D341Med (cell line): ENCODE measurements at places on chromosomes 1 and 21.

DNA sequence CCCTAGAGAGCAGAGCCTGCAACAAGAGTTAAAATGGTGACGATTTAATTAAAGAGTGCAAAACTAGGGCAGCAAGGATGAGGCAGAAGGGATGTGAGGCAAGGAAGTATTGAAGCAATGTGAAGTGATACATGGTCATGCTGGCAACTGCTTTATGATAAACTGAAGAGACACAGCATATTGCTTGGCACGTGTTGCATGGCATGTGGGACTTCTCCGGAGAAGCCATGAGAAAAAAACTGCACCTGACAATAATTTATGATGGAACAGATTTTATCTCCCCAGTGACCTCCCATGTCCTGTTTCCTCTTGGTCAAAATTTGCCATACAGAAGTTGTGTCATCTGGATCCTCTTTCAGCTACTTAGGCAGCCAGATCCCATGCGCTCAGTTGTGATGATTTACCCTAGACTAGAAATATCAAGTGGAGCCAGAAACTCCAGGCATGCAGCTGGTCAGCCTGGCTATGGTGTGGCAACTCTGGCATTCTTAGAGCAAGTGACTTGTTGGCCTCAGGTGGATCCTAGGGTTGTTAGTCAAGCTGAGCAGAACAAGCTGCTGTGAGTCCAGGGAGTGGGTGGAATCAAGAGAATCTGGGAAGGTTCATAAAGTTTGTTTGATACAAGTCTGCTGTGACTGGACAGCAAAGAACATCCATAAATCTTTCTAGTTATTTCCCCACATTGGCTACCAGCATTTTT is 611.4 kb upstream of the USP24 start:
- DNase-seq, result no peak

DNA sequence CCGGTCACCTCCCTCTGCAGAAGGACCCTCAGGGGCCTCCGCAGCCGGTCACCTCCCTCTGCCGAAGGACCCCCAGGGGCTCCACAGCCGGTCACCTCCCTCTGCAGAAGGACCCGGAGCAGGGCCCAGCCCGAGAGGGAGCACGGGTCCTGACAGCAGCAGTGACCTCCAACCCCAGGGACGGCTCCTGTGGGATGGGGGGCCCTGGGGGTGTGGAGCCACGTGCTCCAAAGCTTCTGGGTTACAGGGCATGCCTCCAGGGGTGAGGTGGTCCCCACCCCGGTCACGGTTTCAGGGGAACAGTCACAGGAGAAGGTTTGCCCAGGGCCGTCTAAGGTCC is 40.3 kb downstream of the SLC19A1 start:
- no peak for DNase-seq

DNA sequence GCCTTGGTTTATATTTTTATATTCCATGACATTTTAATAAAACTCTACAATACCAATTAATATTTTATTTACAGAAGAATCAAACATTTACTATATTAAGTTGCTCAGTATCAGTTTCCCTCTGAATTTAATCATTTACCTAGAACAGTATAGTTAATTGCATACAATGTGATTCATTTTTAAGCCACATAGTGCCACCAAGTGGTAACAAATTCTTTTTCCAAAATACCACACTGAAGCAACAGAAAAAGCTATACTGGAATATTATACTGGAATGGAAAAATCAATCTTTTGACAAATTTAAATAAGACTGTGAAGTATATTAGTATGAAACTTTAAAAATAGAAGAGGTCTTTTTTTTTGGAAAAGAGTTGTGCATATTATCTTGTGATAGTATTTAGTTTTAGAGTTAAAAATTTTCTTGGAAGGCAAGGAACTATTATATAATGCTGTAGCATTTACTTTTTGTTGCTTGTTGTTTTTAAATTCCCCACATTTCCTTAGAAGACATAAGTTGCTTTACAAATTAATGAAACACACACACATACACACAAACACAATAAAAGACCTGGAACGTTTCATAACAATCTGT is 57.3 kb downstream of the ZNF644 start:
- DNase-seq, result no peak

- peak; percentile 15 for DNase-seq
These were observed 83.6 kb upstream of the LYST start for GRCh38 chr1:235950318-235950717.

DNA sequence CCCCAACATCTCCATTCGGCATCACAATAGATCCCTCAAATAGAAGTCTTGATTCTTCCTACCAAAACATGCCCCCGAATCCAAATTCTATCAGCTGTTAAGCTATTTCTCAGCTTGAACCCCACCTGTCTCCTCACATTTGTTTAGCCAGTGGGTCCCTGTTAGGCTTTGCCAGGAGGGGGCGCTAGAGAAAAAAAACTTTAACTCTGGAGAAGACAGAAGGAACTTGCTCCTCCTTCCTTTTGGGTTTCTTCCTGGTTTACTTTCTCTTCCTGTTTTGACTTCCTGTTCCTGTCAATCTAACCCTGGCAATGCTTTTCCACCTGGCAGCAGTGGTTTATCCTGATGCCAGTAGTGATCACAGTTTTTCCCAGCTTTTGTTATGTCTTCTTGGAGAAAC is 95.6 kb upstream of the KCNK1 start:
- DNase-seq, result peak; percentile 45

- peak; percentile 89 for DNase-seq
These were observed 717 bp downstream of the YBX1 start for GRCh38 chr1:42682739-42683531.

- DNase-seq, result no peak
These were observed 10.2 kb downstream of the AJAP1 start for GRCh38 chr1:4664606-4665005.

- no peak for DNase-seq
These were observed 21.9 kb downstream of the USP48 start for GRCh38 chr1:21761052-21761451.

DNA sequence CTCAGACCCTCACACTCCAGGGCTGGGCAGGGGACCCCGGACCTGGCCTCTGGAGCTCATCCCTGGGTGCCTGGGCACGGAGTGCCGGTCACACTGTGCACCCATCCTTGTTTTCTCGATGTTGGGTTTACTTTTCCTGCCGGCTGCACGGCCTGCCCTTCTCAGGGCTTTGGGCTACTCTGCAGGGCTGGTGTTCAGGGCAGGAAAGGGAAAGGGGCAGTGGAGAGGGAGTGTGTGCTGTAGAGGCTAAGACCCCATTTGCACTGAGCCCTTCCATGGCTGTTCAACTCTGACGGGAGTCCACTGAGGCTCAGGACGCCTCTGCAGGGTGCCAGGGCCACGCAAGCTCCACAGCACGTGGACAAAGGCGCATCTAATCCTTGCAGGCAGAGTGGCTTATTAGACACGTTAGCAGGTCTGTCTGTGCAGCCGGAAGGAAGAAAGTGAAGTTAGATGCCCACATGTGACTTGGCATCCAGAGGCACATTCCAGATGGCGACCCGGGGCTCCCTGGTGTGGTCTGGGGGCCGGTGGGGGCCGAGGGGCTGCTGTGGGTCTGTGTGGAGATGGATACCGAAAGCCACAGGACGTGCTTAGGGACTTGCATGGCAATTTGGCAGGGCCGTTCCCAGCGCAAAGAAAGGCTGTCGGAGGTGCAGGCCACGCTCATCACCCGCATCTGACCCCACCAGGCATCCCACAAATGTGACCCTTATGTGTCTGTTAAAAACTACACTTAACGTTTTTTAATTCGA is 33.6 kb downstream of the COL18A1 start:
- no peak for DNase-seq

DNA sequence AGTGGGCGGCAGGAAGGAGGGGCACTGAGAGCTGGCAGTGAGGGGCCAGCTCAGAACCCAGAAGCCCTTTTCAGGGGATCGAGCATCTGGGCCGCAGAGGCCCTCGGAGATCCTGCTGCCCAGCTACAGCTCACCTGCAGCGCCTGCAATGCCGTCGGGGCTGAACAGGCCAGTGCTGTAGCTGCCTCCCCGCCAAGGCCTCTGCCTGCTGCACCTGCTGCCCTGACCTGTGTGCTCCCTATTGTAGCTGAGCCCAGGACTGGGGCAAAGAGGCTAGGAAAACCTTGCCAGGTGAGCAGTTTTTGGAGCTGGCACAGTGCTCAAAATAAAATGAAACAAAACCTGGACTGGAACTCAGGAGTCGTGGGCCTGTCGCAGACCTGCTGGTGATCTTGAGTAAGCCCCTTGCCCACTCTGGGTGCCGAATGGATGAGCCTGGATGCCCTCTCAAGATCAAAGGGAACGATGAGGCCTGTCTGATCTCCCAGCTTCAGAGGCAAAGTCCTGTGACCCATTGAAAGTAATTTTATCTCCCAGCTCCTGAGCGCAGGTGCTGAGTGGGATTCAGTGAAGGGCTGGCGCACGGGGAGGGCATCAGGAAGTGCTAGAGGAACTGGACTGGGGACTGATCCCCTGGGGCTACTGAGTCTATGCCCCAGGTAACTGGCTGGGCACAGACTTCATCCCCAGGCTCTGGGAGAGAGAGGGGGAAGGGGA is 154.6 kb downstream of the FOXD2 start:
- no peak for DNase-seq

GRCh38 chr1:117664314-117664713 is 58.5 kb downstream of the TENT5C start:
- no peak for DNase-seq

DNA sequence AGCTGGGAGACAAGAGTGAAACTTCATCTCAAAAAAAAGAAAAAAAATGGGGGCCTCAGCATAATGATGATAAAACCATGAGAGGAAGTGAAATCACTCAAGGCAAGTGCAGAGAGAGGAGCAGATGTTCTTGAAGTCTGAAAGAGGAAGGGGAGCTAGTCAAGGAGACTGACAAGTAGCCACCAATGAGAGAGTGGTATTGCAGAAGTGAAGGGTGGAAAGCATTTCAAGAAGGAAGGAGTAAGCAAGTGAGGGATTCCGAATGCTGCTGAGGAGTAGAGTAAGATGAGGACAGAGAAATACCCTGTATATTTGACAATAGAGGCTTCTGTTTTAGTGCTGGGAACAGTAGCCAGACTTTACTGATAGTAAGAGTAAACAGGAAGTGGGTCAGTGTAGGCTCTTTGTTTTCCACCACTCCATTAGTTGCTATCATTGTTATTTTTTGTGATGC is 2.9 kb downstream of the TATDN3 start:
- no peak for DNase-seq

DNA sequence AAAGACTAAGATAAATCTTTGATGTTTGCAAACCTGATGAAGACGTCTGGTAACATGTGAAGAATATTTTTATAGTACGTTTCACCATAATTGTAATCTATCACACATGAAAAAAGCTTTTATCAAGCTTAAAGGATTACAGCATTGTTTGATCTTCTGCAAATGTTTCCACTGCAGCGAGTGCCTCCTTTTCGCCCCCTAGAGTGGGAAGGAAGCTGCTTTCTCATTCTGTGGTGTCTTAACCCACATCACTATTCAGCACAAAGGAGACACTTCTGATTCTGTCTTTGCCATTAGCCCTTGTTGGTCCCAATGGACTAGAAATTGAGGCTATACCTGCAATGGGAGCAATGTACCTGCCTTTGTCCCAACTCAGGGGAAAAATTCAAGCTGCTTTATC is 46.0 kb upstream of the IL12RB2 start:
- peak; percentile 47 for DNase-seq

GRCh38 chr1:47178654-47179016 is 11.2 kb downstream of the PDZK1IP1 start:
- DNase-seq, result no peak

DNA sequence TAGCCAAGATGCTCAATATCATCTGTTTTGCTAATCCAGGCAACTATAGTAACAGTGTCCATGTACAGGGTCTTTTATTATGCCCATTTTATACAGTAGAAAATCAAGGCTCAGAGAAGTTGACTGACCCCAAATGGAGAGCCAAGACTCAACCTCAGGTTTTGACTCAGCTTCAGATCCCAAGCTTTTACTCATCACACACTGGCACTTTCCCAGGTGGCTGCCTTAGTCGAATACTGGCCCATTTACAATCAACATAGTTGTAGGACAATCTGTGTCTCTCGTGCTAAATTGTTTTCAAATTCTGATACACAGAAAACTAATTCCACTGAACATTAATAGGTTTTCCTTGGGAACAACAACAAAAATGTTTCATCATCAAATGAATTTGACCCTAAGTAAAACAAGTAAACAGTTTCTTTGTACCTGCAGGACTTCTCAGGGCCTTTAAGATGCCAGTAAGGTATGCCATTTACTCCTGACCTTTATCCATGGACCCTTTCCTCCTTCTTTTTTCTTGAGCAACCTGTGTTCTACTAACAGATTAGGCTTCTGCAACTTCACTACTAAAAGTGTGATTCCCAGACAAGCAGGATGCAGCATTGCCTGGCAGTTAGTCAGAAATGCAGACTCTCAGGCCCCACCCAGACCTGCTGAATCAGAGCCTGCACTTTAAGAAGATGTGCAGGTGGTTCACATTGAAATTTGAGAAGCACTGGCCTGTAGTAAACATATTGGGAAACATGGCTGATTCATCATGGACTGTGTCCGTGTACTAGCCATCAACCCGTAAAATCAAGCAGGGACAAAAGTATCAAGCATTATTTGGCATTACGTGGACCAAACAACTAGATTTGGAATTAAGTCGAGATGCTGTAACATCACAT is 128.8 kb downstream of the RRAGC start:
- no peak for DNase-seq

DNA sequence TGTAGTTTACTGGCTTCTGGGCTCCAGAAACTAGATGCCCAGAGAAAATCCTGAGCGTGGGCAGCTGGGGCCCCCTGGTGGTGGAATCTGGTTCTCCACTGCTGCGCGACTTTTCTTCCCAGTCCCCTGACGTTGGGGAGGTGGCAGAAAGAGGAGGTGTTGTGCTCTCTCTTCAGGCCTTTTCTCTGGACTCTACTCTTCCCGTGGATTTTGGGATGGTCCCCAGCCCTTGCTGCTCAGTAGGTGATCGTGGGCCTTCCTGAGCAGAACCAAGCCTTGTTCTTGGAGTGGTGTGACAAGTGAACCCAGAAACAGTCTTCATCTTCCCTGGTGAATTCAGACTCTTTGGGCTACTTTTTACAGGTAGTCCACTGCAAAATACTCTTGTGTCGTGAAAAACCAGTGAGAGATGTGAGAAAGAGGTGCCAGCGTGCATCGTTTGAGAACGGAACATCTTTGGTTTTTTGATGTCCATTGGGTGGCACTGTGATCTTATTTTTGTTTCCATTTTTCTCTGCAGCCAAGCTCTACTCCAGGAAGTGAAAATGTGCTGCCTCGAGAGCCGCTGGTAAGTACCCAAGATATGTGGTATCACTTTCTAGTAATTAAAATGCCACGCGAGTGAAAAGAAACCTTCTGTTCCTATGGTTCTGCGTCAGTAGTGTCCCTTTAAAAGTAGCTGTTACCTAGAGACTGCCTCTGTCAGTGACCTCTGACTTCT is 20.2 kb downstream of the PEX14 start:
- DNase-seq, result peak; percentile 84

DNA sequence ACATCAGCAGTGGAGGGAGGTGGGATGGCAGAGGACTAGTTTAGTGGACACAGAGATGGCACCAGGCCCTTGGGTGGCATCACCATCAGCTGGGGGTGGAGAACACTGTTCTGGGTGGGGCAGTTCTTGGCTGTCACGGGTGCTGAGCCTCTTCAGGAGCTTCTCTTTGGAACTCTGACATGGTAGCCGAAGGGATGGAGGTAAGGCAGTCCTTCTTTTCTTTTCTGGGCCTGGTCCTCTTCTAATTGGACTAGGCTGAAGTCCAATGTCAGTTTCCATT is 8.3 kb upstream of the MEF2D start:
- DNase-seq, result no peak

- no peak for DNase-seq
These were observed 26.5 kb upstream of the PIGV start for GRCh38 chr1:26761217-26761616.

GRCh38 chr1:154808909-154809262 is 61.2 kb downstream of the KCNN3 start:
- no peak for DNase-seq
